ENCODE measurements at places on chromosomes 2 and 18. TPM values are rescaled to one million over a fixed set of nuclear protein-coding genes. Genes with fewer than 3 reads are reported as not detected.

The CD302 gene
- 31.4 TPM for total RNA-seq

GRCh38 chr2:108906403-108907077 is 82.5 kb downstream of the EDAR start:
- no peak for DNase-seq

The GKN2 gene
- not detected for total RNA-seq

The ACADL gene
- total RNA-seq: 2.5 TPM

- DNase-seq: no peak
Measured at GRCh38 chr2:210092791-210093190, 78.4 kb downstream of the KANSL1L start.

DNA sequence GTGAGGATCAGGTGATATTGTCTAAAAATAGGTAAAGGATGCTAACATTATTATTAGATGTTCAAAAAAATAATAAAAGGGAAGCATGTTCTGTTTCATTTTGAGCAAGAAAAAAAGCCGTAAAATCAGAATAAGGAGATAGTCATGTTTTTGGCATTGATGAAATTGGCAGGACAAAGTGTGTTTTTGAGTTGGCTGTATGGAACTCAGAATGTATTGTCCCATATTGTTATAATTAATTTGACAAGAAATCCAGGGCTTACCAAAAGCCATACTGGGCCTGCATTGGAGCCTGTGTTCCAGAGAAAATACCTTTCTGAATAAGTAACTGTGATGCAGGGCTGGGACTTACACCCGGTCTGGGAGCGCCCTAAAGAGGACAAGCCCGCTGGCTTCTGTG is 232.0 kb downstream of the AGAP1 start:
- no peak for DNase-seq

The CAPN14 gene
- 0.26 TPM for total RNA-seq

DNA sequence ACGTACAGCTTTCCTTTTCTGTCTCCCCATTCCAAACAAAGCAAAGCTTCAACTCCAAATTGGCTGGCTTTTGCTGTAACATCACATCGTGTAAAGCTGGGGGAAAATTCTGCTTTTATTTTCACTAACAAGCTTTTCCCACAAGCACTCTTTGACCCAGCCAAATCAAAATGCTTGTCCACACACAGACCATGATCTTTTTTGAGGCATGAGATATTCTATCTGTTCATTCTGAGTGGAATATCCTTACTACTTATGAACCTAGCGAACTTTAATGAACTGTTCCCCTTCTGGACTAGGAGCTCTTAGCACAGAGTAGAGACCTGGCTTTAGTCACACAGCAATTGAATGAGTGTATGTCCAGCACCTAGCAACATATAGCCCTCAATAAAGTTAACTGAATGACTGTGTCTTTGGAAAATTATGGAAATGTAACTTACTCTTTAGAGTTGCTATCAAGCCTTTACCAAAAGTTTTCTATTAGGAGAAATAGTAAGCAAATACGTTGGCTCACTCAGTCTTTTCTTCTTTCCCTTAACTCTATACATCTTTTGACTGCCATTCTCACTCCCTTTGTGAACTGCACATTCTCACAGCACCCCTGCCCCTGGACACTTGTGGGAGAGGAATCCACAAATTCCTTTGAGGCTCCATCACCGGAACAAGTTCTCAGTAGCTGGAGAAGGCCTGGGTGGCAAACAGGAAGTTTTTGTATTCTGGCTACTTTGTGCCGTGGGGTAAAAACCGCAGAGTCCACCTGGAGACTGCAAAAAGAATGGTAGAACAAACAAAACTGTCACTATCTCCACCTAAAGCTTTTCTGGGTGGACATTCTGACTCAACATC is 1.3 kb upstream of the UBE2E3 start:
- DNase-seq: no peak

Data from left cardiac atrium (tissue), 4 donors.